ENCODE measurements at places on chromosomes 5 and 9. TPM values are rescaled to one million over a fixed set of nuclear protein-coding genes. Genes with fewer than 3 reads are reported as not detected.

DNA sequence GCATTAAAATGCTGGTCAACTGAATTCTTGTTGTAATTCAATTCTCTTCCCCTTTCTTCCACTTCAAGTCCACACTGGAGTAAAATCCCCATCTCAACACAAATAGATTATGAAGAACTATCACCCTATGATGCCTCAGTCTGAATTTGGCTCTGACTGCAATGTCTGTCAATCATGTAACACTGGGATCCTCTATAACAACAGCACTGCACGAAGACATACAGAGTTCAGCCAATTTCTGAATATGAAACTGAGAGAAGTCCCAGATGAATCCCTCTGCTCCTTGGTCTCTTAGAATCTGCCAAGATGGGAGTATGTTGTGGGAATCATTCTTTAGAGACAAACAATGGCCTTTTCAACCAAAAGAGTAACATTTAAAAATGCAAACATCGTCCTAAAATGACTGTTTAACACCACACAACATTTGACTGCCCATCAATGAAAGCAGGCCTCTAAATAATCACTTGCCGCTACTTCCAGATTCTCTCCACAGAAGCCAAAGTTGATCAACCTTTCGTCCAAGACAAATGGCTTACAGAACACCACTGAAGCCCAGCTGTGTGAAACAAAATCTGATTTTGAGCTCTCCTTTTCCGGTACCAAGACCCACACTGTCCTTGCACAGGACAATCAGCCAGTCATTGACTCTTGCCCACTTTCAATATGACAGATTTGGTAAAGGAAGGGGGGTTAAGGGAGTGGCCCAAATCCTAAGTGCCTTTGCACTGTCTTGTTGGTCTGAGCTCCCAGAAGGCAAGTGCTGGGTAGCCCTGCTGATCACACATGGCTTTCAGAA lies 258.0 kb downstream of the EBF1 start:
- peaks cover 52% of the 10 kb centered on the region for H3K27me3 ChIP-seq
- no peaks in the 10 kb centered on the region for H3K4me1 ChIP-seq
- H3K36me3 ChIP-seq: no peaks in the 10 kb centered on the region
- DNase-seq: no peak
- no peak overlapping the region for H3K4me3 ChIP-seq
- H3K27ac ChIP-seq: no peak overlapping the region

GRCh38 chr9:134052941-134053340 lies 14.9 kb downstream of the BRD3 start:
- DNase-seq: no peak
- H3K4me1 ChIP-seq: peaks cover 14% of the 10 kb centered on the region
- peaks cover 19% of the 10 kb centered on the region for H3K36me3 ChIP-seq
- H3K4me3 ChIP-seq: no peak overlapping the region
- no peak overlapping the region for H3K27ac ChIP-seq

DNA sequence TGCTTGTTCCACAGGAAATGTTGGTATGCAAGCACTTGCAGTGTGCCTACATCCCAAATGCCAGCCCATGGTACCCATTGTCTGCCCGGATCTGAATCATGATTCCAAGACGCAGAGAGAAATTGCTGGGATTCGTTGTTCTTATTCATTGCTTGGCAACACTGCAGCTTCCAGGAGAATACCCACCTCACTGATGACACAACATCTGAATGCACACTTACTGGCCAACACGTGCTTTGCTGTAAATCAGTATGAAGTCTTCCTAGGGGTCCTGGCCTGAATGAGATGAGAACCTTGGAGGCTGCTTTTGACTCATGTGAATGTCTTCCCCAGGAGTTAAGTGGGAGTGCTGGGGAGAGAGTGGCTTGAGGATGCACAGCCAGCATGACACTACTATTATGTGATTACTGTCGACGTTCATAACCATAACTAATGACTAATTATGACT lies 11.6 kb downstream of the SRD5A1 start:
- no peak overlapping the region for H3K27ac ChIP-seq
- H3K27me3 ChIP-seq: no peaks in the 10 kb centered on the region

The ZNF462 gene
- 37.3 TPM for total RNA-seq

- no peaks in the 10 kb centered on the region for H3K27me3 ChIP-seq
- no peaks in the 10 kb centered on the region for H3K36me3 ChIP-seq
- no peaks in the 10 kb centered on the region for H3K4me1 ChIP-seq
- DNase-seq: no peak
- no peak overlapping the region for H3K27ac ChIP-seq
- no peak overlapping the region for H3K4me3 ChIP-seq
Observed at GRCh38 chr9:127729522-127730256, 5.4 kb downstream of the TOR2A start.

DNA sequence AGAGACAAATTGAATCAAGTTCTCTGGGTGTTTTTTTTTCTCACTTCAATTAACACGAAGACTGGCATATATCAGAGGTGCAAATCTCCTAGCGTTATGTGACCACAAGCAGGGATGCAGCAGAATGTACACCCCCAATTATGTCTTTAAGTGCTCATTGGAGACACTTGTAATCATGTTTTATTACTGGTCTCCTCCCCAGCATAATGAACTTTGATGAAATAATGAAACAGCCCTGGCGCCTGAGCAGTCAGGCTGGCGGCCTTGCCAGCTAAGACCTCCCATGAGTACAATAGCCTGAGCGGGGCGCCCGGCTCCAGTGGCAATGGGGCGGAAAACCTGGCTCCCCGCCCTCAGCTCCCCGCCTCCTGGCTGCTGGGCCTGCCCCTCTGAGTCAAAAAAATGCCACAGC lies 209.4 kb upstream of the MSX2 start:
- no peaks in the 10 kb centered on the region for H3K36me3 ChIP-seq
- H3K4me3 ChIP-seq: no peak overlapping the region
- peaks cover 15% of the 10 kb centered on the region for H3K4me1 ChIP-seq
- no peak overlapping the region for H3K27ac ChIP-seq

GRCh38 chr9:29659736-29660135 lies 2086.5 kb upstream of the C9orf72 start:
- DNase-seq: no peak
- no peaks in the 10 kb centered on the region for H3K36me3 ChIP-seq
- H3K27ac ChIP-seq: no peak overlapping the region

DNA sequence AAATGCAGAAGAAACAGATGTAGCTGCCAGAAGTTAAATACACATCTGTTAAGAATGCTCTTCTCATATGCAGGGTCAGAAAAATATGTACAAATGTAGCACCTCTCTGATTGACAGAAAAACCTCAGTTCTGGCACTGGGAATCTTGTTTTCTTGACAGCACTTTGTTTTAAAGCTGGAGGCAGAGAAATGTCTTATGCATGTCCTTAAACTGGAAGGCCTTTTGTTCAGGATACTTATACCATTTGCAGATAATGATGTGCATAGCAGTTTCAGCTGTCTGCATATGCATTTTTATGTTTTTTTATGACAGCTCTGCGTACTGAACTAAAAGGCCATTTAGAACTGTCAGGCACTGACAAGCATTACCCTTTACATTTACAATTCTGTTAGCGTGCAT lies 567.9 kb downstream of the EBF1 start:
- no peak for DNase-seq
- H3K27me3 ChIP-seq: no peaks in the 10 kb centered on the region
- H3K36me3 ChIP-seq: no peaks in the 10 kb centered on the region
- H3K4me3 ChIP-seq: no peak overlapping the region
- no peak overlapping the region for H3K27ac ChIP-seq
- no peaks in the 10 kb centered on the region for H3K4me1 ChIP-seq

The CCDC112 gene
- 11.3 TPM for total RNA-seq

The ADAMTSL2 gene
- total RNA-seq: not detected

DNA sequence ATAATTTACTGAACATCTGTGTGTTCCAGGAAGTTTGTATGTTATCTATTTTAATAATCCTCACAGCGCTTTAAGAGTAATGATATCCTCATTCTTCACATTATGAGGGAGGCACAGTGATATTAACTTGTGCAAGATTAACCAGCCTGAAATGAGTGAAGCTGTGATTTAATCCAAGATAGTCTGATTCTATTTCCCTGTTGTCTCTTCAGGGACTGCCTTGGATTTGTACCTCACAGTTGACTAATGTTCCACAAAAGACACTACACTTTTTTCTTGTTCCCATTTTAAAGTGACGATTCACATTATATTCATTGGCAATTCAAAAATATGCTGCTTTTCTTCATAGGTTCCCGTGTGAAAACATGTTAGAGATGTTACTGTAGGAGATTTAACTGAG lies 125.3 kb upstream of the GNA14 start:
- H3K36me3 ChIP-seq: no peaks in the 10 kb centered on the region
- no peak for DNase-seq
- H3K27me3 ChIP-seq: no peaks in the 10 kb centered on the region

DNA sequence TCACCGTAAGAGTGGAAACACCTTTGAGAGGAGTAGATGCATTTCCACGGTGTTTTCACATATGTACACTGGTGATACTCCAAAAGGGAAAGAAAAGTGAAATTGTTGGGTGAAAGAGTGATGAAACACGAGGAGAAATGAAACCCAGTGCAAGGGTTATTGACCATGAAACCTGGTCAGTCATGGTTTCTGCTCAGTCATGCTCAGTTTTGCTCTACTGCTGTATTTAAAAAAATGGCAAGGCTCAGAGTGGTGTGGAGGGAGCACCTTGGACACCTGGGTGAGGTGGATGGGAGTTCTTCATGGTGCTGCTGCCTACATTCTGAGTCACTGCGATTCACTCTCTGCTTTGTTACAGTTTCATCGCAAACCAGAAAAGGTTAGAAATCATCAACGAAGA lies 32.3 kb downstream of the NTRK2 start:
- H3K4me1 ChIP-seq: no peaks in the 10 kb centered on the region
- H3K36me3 ChIP-seq: no peaks in the 10 kb centered on the region
- H3K4me3 ChIP-seq: no peak overlapping the region
- no peak for DNase-seq
- H3K27ac ChIP-seq: no peak overlapping the region

GRCh38 chr5:171592076-171592475 lies 172.6 kb downstream of the FGF18 start:
- H3K27ac ChIP-seq: no peak overlapping the region
- H3K4me1 ChIP-seq: peaks cover 9% of the 10 kb centered on the region
- no peak for DNase-seq
- H3K4me3 ChIP-seq: no peak overlapping the region

The SYK gene
- total RNA-seq: 14.8 TPM

The ANKDD1B gene
- total RNA-seq: 1.6 TPM

GRCh38 chr5:123358304-123358703 lies 64.9 kb downstream of the CEP120 start:
- H3K4me1 ChIP-seq: no peaks in the 10 kb centered on the region
- no peaks in the 10 kb centered on the region for H3K27me3 ChIP-seq
- peaks cover 7% of the 10 kb centered on the region for H3K36me3 ChIP-seq
- no peak overlapping the region for H3K27ac ChIP-seq
- no peak for DNase-seq

DNA sequence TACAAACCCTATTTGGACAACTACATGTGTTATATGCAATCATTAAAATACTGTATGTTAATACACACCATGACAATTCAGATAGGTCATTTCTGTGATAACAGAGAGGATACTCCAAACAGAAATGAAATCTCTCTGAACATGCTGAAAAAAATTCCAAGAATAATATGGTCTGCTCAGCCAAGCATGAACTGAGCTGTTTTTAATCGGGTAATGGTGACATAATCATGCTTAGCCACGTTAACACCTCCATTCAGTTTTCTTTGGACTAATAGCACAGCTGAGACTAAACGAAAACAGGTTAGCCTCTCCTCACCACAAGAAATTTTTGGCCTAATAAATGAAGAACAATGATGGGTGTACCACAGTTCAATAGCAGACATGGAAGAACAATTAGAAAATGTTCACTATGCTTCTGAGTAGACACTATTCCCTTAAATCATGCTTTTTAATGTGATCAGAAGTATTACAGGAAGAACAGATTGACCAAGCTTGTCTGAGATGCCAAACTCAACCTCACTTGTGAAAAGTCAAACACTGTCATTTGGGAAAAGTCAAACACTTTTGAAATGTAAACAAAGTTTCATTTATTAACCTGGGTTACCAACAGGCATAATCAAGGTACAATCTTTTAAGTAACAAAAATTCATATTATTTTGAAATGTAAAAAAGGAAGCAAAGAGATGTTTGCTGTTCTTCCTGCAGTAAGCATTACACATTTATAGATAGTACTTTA lies 19.4 kb downstream of the RAB14 start:
- no peaks in the 10 kb centered on the region for H3K27me3 ChIP-seq
- H3K27ac ChIP-seq: no peak overlapping the region
- H3K4me1 ChIP-seq: peaks cover 12% of the 10 kb centered on the region
- DNase-seq: no peak
- H3K4me3 ChIP-seq: no peak overlapping the region

DNA sequence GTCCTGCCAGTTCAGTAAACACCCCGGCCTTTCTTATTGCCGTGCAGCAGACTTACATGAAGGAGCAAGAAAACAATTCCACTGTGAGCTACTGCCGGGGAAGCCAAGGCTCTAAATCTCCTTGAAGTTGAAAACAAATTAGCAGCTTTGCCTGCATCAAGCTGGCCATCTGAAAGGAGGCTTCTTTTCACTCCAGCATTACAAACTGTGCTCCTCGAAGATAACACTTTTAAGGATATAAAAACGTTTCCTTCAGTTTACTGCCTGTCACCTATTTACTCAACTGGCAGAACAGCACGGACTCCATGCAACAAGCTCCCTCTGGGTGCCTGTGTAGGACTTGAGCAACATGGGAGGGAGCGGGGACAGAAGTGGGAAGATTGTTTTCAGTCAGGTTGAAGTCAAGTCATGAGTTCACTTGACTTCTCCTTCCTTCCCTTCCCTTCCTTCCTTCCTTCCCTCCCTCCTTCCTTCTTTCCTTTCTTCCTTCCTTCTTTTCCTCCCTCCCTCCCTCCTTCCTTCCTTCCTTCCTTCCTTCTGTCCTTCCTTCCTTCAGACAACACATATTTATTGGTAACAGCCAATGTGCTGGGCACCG lies 67.4 kb downstream of the ZNF608 start:
- H3K27me3 ChIP-seq: no peaks in the 10 kb centered on the region
- H3K4me3 ChIP-seq: no peak overlapping the region
- H3K27ac ChIP-seq: no peak overlapping the region
- peaks cover 14% of the 10 kb centered on the region for H3K4me1 ChIP-seq
- H3K36me3 ChIP-seq: no peaks in the 10 kb centered on the region

The ZFP2 gene
- 0.33 TPM for total RNA-seq

DNA sequence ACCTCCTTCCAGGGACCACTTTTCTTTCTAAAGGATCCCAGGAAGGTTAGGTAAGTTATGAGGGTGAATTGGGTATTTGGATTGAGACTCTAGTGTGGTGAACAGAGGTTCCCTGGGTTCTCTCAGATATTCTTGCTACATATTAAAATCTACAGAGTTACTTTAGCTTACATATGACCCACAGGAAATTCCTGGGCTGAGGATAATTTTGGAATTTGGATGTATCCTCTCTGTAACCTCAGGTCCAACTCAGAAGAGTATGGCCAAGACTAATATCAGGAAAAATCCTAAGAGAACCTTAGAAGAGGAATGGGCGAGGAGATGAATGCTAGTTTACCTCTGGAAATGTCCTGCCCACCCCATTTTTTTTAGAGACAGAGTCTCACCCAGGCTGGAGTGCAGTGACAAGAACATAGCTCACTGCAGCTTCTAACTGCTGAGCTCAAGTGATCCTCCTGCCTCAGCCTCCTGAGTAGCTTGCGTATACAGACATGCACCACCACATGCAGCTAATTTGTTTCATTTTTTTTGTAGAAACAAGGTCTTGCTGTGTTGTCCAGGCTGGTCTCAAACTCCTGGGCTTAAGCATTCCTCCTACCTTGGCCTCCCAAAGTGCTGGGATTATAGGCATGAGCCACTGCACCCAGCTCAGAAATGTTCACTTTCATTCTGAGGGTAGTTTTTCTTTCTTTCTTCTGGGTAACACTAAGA lies 196.4 kb downstream of the ARHGEF28 start:
- no peaks in the 10 kb centered on the region for H3K27me3 ChIP-seq
- no peak for DNase-seq
- H3K36me3 ChIP-seq: peaks cover 40% of the 10 kb centered on the region
- no peak overlapping the region for H3K27ac ChIP-seq
- no peak overlapping the region for H3K4me3 ChIP-seq

GRCh38 chr5:170648541-170648940 lies 135.0 kb upstream of the GABRP start:
- H3K36me3 ChIP-seq: no peaks in the 10 kb centered on the region
- no peak overlapping the region for H3K27ac ChIP-seq
- peaks cover 96% of the 10 kb centered on the region for H3K27me3 ChIP-seq

The ARHGEF39 gene
- 15.4 TPM for total RNA-seq
